ENCODE measurements at places on chromosomes 7 and 10. TPM values are rescaled to one million over a fixed set of nuclear protein-coding genes. Genes with fewer than 3 reads are reported as not detected.

DNA sequence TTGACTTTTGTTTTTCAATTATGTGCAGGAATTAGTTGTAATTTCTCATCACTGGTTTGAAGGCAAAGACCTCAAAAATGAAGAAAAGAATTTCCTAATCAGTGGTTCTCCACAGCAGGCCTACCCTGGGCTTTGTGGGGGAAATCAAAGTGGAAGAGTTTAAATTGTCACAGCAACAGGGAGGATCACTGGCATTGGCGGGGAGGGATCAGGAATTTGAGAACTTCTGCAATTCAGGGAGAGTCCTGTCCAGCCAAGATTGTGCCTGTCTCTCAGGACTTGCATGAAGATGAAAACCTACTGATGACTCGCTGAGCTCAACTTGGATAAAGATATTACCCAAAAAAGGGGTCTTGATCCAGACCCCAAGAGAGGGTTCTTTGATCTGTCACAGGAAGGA is 70.1 kb downstream of the HACD1 start:
- H3K27me3 ChIP-seq: no peaks in the 10 kb centered on the region
- H3K27ac ChIP-seq: no peak overlapping the region
- no peak for DNase-seq
- H3K4me1 ChIP-seq: no peaks in the 10 kb centered on the region
- no peaks in the 10 kb centered on the region for H3K36me3 ChIP-seq

DNA sequence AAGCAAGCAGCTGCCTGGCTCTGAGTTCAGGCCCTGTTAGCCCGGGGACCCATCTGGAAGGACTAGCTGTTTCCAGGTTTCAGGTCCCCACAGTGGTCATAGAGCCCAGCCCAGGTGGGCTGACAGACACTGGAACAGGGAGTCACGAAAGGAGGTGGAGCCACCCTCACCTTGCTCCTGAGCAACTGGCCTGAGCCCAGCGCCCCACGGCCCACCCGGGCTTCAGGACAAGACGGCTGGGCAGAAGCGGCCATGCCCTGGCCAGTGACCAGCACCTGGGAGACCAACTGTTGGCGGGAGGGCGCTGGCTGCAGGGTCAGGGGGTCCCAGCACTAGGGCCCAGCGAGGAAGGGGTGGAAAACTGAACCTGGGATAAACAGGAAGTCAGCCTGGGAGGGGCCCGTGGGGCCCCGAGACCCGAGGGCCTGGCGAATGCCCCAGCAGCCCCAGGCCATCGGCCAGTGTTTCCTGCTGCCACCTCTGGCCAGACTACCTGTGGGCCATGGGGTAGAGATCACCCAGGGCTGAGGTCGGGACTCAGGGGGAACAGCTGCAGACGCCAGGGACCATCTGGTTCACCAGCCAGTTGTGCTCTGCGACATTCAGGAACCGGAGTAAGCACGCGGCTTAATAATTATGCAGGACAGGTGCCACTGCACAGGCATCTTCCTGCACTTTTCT is 282.1 kb upstream of the PPP2R2D start:
- H3K4me1 ChIP-seq: no peaks in the 10 kb centered on the region
- H3K27ac ChIP-seq: no peak overlapping the region
- DNase-seq: no peak
- no peaks in the 10 kb centered on the region for H3K27me3 ChIP-seq
- H3K36me3 ChIP-seq: no peaks in the 10 kb centered on the region

- no peaks in the 10 kb centered on the region for H3K4me1 ChIP-seq
- no peaks in the 10 kb centered on the region for H3K36me3 ChIP-seq
- DNase-seq: no peak
- no peak overlapping the region for H3K27ac ChIP-seq
These were observed 596.9 kb downstream of the PHTF2 start for GRCh38 chr7:78395298-78396036.

DNA sequence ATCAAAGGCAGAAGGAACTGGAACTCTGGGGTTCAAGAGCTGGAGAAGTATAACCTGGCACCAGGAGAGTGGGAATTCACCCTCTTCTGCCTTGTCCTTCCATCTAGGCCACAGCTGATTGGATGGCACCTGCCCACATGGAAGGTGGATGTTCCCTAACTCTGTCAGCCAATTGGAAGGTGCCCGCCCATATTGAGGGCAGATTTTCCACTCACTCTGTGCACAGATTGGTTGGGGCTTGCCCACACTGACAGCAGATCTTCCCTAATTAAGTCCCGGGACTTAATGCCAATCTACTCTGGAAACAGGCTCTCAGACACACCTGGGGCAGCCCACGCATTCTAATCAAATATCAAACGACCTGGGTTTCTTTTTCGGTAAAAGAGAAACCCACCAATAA is 1142.3 kb upstream of the CELF2 start:
- H3K36me3 ChIP-seq: no peaks in the 10 kb centered on the region
- H3K4me3 ChIP-seq: no peak overlapping the region
- H3K4me1 ChIP-seq: no peaks in the 10 kb centered on the region
- no peak overlapping the region for H3K27ac ChIP-seq

DNA sequence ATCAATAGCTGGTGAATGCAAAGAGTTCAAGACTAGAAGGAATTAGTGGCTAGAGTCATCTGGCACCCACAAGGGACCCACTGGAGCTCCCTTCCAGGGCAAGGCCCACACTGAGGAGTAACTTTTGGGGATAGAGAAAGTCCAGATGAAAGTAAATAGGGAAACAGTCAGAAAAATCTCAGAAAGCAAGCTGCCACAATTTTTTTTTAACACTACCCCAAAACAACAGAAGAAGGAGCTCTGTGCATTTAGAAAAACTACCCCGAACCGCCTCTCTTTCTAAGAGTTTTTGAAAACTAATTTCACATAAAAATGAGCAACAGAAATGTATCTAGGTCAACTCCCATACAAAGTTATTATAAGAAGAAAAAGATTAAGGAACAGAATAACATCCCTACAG is 42.2 kb downstream of the AOAH start:
- H3K4me3 ChIP-seq: no peak overlapping the region
- H3K27me3 ChIP-seq: no peaks in the 10 kb centered on the region
- peaks cover 25% of the 10 kb centered on the region for H3K4me1 ChIP-seq
- no peaks in the 10 kb centered on the region for H3K36me3 ChIP-seq

DNA sequence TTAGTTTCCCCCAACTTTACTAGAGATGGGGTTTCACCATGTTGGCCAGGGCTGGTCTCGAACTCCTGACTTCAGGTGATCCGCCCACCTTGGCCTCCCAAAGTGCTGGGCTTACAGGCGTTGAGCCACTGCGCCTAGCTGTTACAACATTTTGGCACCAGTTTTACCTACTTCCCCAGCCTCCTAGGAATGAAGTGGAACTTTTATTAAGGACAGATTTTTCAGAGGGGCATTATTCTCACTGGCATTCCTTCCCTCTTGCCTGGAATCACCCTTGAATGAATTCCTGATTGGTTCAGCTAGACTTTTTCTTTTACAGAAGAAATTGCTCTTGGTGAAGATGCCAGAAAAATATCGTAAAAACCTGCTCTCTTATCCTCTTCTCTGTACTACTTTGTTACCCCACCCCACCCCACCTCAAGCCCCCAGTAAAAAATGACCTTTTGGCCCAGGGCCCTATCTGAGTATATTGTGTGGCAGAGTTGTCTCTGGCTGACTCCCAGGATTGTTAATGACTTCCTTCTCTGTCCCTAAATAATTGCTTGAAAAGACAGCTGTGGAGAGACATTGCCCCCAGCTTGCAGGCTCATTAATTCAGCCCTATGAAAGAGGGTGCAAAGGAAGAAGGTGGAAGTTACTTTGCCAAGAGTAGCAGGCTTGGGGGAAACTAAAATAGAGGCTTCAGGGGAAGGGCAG is 189.6 kb downstream of the AUTS2 start:
- no peak for DNase-seq
- no peaks in the 10 kb centered on the region for H3K4me1 ChIP-seq
- H3K27me3 ChIP-seq: no peaks in the 10 kb centered on the region
- H3K36me3 ChIP-seq: no peaks in the 10 kb centered on the region

DNA sequence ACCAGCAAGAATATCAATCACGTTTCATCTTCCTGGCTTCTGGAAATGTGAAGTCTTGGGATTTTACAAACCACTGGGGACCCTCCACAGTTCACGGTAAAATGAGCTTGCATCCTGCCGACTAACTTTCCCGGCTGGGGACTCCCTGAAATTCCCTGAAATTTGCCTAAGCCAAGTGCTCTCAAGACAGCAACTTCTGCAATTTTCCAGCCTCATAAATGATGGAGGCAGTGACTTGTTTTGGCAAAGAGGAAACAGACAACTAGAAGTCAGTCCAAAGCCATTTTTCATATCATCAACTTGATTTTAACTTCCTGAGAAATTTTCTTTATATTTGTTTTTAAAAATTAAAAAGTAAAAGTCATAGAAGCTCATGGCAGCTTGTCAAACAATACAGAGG is 212.3 kb downstream of the FANK1 start:
- no peaks in the 10 kb centered on the region for H3K4me1 ChIP-seq
- DNase-seq: no peak
- H3K27me3 ChIP-seq: no peaks in the 10 kb centered on the region

GRCh38 chr10:128489324-128490247 is 363.4 kb upstream of the MKI67 start:
- H3K4me3 ChIP-seq: no peak overlapping the region
- H3K4me1 ChIP-seq: no peaks in the 10 kb centered on the region
- H3K27me3 ChIP-seq: no peaks in the 10 kb centered on the region
- H3K27ac ChIP-seq: no peak overlapping the region
- H3K36me3 ChIP-seq: no peaks in the 10 kb centered on the region

GRCh38 chr10:84994722-84995121 is 666.3 kb downstream of the CCSER2 start:
- H3K27ac ChIP-seq: no peak overlapping the region
- H3K27me3 ChIP-seq: no peaks in the 10 kb centered on the region
- no peaks in the 10 kb centered on the region for H3K36me3 ChIP-seq
- H3K4me3 ChIP-seq: no peak overlapping the region

DNA sequence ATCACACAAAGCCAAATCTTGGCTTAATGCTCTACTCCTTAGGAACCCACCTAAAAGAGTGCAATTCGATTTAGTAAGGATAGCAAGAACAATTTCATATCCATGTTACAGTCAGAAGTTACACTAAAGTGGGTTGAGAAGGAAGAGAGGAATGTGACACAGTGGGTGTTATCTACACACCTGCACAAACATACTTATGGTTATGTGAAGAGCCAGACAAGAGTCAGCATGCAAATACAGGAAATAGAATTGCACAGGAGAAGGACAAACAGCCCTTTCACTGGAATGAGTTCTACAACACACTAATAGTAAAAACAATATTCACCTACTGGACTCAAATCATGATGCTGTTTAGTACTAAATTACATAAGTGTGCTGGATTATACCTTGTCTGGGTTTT is 262.8 kb downstream of the DGKB start:
- no peak for DNase-seq
- H3K4me1 ChIP-seq: no peaks in the 10 kb centered on the region
- no peak overlapping the region for H3K27ac ChIP-seq
- H3K4me3 ChIP-seq: no peak overlapping the region
- no peaks in the 10 kb centered on the region for H3K36me3 ChIP-seq
- no peaks in the 10 kb centered on the region for H3K27me3 ChIP-seq

DNA sequence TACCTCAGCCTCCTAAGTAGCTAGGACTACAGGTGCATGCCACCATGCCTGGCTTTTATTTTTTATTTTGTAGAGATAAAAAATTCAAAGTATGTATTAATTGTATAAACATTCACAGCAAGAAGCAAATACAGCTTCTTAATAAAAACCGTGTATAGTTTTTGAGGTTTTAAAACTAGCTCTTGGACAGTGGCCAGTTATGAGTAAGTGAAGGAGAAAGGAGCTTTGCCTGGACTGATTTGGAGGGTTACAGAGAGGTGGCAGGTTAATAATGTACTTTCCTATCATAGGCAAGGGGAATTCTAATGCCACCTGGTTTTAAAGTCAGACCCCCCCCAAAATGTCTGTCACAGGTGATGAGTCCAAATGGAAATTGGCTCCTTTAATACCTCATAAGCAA is 43.4 kb downstream of the ZNRF2 start:
- no peaks in the 10 kb centered on the region for H3K27me3 ChIP-seq
- H3K36me3 ChIP-seq: no peaks in the 10 kb centered on the region
- no peak overlapping the region for H3K4me3 ChIP-seq
- H3K4me1 ChIP-seq: peaks cover 67% of the 10 kb centered on the region
- no peak for DNase-seq

GRCh38 chr7:127776776-127777386 is 124.9 kb downstream of the SND1 start:
- no peak for DNase-seq
- no peak overlapping the region for H3K27ac ChIP-seq
- no peak overlapping the region for H3K4me3 ChIP-seq
- H3K4me1 ChIP-seq: peaks cover under 1% of the 10 kb centered on the region
- no peaks in the 10 kb centered on the region for H3K36me3 ChIP-seq

XPNPEP1 gene
- total RNA-seq: 59.0 TPM

CABCOCO1 gene
- total RNA-seq: not detected

ACTR3C gene
- total RNA-seq: 13.0 TPM

LOXL4 gene
- total RNA-seq: not detected

RGR gene
- not detected for total RNA-seq

IGFBP3 gene
- total RNA-seq: 18.4 TPM

PRPS1L1 gene
- total RNA-seq: not detected

ATP5F1C gene
- 135 TPM for total RNA-seq
